ENCODE measurements at places on chromosomes 7 and 10.

- DNase-seq = no peak
Measured at GRCh38 chr10:114925587-114926586, 12.1 kb upstream of the TRUB1 start.

DNA sequence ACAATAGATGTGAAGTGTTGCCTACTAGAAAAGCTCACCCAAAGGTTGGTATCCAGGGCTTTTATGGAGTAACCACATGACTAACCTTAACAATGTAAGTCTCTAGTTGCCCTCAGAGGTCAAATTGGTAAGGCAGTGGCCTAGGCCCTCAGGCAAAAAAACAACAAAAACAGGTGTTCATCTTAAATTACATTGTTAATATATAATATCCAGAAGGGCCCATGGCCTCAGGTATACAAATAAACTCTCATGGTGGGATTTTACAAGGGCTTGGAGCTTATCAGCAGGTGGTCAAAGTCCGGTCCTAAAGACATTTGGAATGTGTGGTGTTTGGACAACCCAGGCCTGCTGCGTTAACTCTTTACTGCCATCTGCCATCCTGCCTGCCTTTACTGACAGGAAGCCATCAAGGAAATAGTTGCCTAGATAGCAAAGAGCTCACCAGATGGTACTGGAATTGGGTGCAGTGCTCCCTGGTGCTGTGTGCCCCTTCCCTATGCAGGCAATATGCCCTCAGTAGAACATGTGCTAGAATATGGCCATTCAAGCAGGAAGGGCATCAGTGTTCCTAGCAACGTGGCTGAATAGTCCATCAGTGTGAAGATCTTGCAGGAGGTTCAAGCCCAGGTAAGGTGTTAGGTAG, 36.2 kb downstream of the TOMM7 start:
- DNase-seq = no peak

DNA sequence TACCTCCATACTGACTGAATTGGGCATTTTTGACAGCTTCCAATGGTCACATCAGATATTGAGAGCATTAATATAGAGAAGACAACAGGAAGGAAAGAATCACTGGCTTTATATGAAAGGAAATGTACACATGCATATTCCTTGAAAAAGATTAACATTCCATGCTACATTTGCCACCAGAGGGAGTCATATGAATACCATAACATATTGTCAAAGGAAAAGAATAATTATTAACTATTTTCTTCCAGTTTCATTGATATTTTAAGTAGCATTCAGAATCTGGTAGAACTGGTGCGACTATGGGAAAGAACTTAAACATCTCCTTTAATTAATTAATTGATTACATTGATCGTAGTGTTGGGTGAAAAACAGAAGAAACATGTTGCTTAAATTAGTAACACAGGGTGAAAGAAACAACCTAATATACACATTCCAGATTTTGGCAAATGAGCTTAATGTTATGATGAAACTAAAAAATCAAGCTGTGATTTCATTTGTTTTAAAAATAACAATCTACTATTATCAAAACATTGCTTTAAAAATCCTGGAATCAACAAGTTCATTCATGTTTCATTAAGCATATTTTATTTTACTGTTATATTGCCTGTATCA, 71.5 kb downstream of the GPR85 start:
- DNase-seq = no peak

DNA sequence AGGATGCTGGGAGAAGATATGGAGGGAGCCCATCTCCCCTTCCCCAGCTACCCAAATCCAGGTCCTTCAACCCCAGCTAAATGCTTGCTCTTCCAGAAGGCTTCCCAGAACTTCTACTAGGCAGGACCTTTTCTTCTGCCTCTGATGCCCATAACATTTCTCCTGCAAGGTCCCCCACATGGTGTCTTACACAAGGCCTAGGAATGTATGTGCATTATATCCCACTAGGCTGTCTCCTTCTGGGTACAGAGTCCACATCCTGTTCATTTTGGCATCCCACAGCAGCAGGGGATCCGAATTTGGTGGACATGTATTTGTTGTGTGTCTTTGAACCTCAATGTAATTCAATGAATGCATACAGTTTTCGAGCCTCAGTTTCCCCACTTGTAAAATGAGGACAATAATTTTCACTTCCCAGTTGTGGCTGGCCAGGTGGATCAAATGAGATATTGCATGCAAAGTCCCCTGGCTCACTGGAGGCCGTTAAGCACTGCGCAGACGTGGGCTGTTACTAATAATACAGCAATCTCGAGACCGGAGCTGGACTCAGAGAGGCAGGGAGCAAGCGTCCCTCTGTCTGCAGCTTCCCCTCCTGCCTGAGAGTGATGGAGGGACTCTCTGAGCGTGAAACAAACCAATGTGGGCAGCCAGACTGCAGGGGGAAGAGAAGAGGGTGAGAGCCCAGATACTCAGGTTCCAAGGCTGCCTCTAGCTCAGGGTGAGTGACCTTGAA, 18.6 kb upstream of the YWHAG start:
- no peak for DNase-seq

GRCh38 chr7:158950914-158951635, 94.7 kb downstream of the DYNC2I1 start:
- DNase-seq = no peak

DNA sequence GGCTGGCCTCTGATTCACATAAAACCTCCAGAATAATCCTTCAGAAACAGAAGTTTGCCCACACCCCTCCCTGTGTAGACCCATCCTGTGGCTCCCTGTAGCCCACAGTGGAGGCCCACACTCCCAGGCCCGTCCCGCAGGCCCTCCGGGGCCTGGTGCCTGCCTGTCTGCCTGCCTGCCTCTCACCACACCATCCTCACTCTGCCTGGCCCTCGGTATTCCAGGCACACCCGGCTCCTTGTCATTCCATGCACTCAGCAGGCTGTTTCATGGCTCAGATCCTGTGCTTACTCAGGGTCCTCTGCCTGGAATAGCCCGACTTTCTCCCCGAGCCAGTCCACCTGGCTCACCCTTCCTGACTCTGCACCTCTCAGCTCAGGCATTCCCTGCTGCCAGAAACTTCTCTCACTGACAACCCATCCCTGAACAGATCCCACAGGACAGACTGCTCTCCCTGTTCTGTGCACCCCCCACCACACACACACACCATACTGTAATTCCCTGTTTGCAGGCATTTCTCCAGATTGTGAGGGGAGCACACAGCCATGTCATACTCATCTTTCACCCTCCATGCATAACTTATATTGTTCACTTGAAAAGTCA, 498.0 kb upstream of the ZMIZ1 start:
- no peak for DNase-seq

DNA sequence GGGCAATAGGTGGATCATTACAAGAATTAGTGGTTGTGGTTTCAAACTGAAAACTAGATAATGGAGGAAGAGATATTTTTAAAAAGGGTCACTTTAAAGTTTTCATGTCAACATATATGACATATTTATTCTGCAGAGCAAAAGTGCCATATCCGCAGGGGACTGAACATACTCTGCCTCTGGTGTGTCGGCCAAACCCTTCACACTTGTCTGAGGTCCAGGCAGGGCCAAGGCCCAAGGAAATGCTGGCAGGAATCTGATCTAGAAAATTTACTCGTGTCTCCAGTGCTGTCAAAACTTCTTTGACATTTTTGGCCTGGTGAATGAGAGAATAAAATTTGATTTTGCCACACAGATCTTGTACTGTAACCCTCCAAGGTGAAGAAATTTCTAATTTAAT, 562.3 kb downstream of the CCSER2 start:
- DNase-seq = no peak

- DNase-seq = no peak
Measured at GRCh38 chr7:103394566-103394965, 47.1 kb downstream of the PSMC2 start.

- DNase-seq = no peak
Measured at GRCh38 chr10:72610466-72610865, 15.4 kb downstream of the MICU1 start.

DNA sequence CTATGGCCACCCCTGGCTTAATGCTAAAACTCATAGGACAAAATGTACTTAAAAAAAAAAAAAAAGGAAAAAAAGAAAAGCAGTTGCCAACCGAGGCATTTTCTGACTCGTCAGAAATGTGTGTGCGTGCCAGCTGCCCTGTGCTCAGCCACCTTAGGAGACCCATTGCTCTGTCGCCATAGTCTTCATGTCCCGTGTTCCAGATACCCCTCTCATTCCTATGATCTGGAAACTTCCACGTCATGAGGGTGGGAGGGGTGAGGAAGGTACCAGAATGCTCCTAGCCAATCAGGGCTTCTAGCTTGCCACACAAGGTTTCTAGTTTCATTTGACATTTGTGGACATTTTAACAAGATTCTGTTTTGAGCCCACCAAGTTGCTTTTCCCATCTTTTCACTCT, 212.9 kb downstream of the TCF7L2 start:
- DNase-seq = no peak

DNA sequence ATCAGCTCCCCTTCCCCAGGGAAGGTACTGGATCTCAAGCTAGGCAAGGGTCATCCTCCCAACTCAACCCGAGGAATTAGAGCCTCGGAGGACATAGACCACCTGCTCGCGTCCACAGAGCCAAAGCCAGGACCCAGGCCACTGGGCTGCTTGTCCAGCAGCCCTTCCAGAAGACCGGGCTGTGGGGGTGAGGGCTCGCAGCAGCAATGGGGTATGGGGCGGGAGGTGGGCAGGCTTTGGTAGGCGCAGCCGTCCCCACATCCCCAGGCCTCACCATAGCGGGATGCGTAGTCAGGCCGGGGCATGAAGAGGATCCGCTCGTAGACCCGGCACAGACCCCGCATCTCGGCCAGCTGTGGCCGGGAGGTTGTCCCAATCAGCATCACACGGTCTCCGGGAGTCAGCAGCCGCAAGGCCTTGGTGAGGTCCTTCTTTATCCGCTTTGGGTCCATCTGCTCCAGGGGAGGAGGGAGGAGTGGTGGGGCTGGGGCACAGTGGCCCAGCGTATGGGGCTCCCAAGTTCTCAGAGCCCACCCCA, 5.0 kb upstream of the ASB10 start:
- no peak for DNase-seq

- DNase-seq = no peak
Measured at GRCh38 chr7:94394437-94395140, at the start of gene COL1A2. Gene COL1A2 (plus strand): TSS chr7:94394895. CDS start chr7:94395032, 137 bp downstream.

DNA sequence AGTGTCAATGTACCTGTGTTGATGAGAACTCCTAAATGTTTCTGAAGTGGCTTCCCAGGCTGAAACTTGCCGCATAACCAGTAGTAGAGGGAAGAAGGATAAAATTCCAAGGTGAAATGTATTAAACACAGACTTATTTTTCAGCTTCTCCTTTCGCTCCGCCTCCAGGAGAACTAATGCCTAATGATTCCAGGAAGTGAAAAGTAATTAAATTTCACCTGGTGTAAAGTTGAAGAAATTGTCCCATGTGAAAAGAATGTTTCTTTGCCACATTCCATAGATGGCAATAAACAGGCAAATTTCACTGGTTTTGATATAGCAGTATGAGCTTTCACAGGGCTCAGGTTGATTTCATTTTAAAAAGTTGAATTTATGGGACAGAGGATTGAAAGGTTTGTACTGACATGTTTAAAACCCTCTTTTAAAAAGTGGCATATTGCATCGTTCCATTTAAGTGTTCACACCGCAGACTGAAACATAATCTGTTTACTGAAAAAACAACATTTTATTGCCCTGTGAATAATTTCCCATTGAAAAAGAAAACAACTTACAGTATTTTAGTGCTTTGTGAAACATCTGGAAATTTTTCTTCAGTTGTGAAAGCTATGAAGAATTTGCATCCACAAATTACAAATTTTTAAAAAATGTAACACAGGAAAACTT, 453.4 kb upstream of the NFE2L3 start:
- no peak for DNase-seq

DNA sequence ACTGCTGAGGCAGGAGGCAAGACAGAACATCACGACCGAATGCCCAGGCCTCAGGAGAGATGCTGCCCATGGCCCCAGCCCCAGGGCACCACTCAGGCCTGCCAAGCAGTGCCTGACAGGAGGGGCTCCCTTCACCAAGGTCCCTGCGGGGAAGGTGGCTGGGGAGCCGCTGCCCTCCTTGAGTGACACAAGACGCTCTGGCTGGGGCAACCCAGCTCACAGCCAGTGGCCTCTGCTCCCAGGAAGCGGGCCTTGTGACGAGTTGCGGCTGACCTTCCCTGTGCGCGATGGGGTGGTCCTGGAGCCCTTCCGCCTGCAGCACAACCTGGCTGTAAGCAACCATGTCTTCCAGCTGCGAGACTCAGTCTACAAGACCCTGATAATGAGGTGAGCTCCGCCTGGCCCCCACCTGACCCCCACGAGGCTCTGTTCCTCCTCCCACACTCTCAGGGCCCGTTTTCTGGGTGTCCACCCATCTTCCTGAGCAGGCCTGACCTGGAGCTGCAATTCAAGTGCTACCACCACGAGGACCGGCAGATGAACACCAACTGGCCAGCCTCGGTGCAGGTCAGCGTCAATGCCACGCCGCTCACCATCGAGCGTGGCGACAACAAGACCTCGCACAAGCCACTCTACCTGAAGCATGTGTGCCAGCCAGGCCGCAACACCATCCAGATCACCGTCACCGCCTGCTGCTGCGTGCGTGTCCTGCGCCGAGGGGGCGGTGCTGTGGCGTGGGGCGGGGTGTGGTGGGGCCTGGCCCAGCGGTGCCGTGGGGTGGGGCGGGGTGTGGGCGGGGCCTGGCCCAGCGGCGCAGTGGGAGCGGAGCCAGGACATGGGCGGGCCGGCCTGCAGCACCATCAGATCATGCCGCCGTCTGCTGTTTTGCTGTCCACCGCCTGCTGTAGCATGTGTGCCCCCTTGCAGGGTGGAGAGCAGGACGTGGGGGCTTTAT, 12.8 kb downstream of the ZMIZ2 start:
- no peak for DNase-seq

- DNase-seq = no peak
Measured at GRCh38 chr7:121390109-121390508, 6.0 kb downstream of the FAM3C start.

DNA sequence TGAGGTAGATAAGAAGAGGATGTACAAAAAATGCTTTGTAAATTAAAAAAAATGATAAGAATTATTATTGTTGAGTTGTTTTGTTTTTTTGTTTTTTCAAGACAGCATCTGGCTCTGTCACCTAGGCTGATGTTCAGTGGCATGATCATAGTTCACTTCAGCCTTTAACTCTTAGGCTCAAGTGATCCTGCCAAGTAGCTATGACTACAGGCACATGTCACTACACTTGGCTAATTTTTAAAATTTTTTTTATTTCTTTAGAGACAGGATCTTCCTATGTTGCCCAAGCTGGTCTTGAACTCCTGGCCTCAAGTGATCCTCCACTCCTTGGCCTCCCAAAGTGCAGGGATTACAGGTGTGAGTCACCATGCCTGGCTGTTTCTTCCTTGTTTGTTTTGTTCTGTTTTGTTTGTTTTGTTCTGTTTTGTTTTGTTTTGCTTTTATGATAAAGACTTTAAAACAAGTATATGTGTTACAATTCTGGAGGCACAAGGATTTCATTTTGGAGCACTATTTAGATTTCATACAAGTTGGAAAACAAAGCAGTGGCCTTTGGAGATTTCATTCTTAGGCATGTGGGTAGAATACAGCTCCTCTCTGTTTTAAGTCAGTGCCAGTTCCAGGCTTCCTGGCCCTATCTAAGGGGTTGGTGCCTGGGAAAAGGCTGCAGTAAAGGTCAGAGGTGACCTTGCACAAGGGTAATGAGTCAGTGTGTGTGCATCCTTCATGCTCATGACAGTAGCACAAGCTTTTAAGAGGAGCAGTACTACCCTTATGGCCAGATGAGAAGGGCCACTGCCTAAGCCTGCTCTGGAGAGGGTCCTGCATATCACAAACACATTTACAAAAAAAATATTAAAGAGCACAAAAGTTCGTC, 17.9 kb downstream of the FGFBP3 start:
- no peak for DNase-seq

All from stimulated activated CD4-positive, alpha-beta T cell treated with anti-CD3 and anti-CD28 coated beads, Interleukin-15, amount 100 ng/mL, for 1 hour (primary cell).